Esophagus squamous epithelium (tissue), 5 donors: ENCODE measurements at places on chromosomes 12 and 14. TPM values are rescaled to one million over a fixed set of nuclear protein-coding genes. Genes with fewer than 3 reads are reported as not detected.

DNA sequence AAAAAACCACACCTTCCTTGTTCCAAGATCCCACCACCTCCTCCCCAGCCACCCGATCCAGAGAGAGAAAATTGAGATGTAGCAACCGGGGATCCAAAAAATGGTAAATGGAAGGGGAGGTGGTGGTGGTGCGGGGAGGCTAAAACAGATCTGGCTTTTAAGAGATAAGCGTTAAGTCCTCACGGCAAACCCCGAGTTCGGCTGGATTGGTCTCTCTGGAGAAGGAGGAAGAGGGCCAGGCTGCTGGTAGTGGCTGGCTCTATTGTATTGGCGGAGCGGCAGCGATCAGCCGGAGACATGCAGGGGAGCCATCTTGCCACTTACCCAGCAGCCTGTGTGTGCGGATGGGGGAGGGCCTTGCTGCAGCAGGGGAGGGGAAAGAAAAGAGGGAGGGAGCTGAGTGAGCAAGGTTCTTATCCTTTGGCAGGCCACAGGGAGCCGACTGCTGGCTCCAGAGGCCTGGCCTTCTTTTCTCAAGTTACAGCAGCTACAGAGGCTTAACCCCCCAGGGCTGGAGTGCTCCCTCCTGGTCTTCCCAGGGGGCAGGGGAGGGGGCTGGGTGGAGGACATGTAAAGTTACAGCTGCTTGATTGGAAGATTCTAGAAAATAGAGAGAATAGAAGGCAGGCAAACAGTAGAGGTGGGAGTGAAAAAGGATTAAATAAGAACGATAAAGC is 14.1 kb upstream of the CDH24 start:
- no peaks in the 10 kb centered on the region for H3K27me3 ChIP-seq
- peaks cover 26% of the 10 kb centered on the region for H3K4me1 ChIP-seq
- DNase-seq = no peak
- H3K4me3 ChIP-seq = peak overlapping the region; percentile 39
- H3K27ac ChIP-seq = peak overlapping the region; percentile 83

RTN1 gene
- total RNA-seq = 0.18 TPM

KLRF1 gene
- total RNA-seq = 0.35 TPM

DNA sequence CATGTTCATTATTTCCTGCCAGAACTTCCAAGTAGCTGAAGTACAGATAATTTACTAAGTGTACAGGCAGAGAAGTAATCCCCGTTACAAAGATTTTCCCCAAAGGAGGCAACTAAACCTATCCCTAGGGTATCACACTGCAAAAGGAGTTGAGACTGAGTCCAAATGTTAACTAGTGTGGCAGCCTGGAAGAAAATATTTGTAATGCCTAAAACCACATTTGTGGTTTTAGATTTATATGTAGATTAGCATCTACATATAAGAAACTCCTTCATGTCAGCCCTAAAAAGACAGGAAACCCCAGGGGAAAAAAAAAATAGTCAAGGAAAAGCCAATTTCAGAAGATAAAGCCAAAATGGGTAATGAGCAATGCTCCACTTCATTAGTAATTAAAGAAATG is 1.4 kb upstream of the RNASE12 start:
- no peak overlapping the region for H3K27ac ChIP-seq
- DNase-seq = no peak
- H3K4me1 ChIP-seq = no peaks in the 10 kb centered on the region
- H3K27me3 ChIP-seq = no peaks in the 10 kb centered on the region
- no peaks in the 10 kb centered on the region for H3K36me3 ChIP-seq

KRT75 gene
- total RNA-seq = not detected

DNA sequence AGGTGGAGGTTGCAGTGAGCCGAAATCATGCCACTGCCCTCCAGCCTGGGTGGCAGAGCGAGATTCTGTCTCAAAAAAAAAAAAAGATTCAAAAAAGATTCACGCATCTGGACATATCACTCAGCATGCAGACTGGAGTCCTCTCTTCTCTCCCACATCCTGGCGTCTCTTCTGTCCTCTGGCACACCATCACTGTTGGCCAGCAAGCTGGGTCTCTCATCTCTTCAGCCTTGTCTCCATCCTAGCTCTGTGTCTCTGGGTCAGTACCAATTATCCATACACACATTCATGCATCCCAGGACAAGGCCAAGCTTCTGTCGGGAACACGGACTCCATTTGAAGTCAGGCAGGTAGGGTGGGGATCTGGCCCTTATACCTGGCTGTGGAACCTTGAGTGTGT is 105.5 kb upstream of the MAP1LC3B2 start:
- H3K27me3 ChIP-seq = no peaks in the 10 kb centered on the region
- H3K27ac ChIP-seq = no peak overlapping the region
- no peak overlapping the region for H3K4me3 ChIP-seq
- H3K36me3 ChIP-seq = no peaks in the 10 kb centered on the region

DNA sequence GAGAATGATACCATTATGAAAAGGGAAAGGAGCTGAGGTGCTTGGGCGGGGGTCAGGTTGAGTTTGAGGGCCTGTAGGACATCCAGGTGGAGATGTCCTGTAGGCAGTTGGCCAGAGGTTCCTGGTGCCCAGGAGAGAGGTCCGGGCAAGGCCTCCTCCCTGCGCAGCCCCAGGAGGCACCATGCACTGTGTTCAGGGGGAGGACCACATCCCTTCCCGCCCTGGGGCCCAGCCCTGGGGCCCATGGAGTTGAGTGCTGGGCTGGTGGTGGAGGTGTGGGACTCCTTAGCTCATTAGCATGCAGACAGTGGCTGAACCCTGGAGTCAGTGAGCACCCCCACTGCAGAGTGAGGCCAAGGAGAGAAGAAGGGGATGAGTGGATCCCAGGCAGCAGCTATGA is 5.7 kb upstream of the FAIM2 start:
- no peak overlapping the region for H3K4me3 ChIP-seq
- peak overlapping the region; percentile 9 for H3K27ac ChIP-seq
- no peak for DNase-seq

DNA sequence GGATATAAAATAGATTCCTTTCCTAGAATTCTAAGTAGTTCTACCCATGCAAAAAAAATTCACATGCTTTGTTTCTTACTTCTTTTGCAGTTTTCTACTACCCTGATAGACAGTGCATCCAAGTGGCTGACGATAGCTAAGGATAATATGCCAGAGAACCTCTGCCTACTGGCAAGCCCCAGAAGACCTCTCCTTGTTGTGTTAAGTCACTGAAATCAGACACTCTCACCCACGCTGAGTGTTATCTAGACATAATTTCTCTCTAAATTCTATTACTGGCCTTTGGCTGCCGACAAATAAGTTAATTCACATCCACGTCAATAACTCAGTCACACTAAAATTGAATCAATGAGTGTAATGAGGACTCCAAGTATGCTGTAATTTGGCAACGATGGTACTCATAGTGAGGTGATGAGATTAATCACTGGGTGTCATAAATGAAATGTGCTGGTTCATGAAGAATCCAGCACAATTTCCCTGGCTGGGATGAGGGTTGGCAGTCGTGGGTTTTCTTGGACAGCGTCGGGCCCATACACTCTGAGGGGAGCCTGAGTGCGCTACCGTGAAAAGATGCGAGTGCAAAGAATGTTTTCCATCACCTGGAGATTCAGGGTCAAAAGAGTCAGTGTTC is 354.8 kb upstream of the TMEM132C start:
- H3K4me3 ChIP-seq = no peak overlapping the region
- DNase-seq = no peak
- H3K27me3 ChIP-seq = no peaks in the 10 kb centered on the region
- no peaks in the 10 kb centered on the region for H3K36me3 ChIP-seq

DNA sequence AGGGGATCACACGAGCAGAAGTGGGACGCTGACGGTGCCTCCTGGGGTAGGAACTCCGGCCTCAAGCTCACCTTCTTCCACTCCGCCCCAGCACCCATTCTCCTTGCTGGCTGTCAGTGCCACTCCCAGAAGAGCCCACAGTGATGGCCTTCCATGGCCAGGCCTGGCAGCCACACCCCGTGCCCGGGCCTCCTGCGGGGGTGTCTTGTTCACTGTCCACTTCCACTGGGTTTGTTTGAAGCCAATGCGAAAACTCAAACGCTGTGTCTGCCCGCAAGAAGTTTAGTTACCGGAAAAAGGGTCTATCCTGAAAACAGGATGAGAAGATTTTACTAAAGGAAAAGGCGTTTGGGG is 38.1 kb downstream of the CCDC88C start:
- H3K36me3 ChIP-seq = no peaks in the 10 kb centered on the region
- peaks cover 40% of the 10 kb centered on the region for H3K4me1 ChIP-seq
- H3K27me3 ChIP-seq = no peaks in the 10 kb centered on the region
- H3K27ac ChIP-seq = no peak overlapping the region

MFAP5 gene
- total RNA-seq = 27.7 TPM

DDN gene
- 0.40 TPM for total RNA-seq

- no peak for DNase-seq
- H3K4me3 ChIP-seq = no peak within 1 kb of the TSS
- no peaks in the 10 kb centered on the region for H3K27me3 ChIP-seq
- peak within 1 kb of the TSS; percentile 96 for H3K27ac ChIP-seq
- H3K36me3 ChIP-seq = peaks cover 1% of the 10 kb centered on the region
Observed at GRCh38 chr14:24307575-24308341, at the start of gene CIDEB. TSS of gene CIDEB (minus strand) at chr14:24307977. CDS start at chr14:24307858, 119 bp downstream.

COCH gene
- not detected for total RNA-seq

DBX2 gene
- total RNA-seq = not detected

GRCh38 chr14:80447392-80447791 is 236.1 kb upstream of the DIO2 start:
- no peak for DNase-seq
- no peak overlapping the region for H3K4me3 ChIP-seq
- H3K27me3 ChIP-seq = no peaks in the 10 kb centered on the region
- no peak overlapping the region for H3K27ac ChIP-seq
- no peaks in the 10 kb centered on the region for H3K36me3 ChIP-seq
- no peaks in the 10 kb centered on the region for H3K4me1 ChIP-seq

DNA sequence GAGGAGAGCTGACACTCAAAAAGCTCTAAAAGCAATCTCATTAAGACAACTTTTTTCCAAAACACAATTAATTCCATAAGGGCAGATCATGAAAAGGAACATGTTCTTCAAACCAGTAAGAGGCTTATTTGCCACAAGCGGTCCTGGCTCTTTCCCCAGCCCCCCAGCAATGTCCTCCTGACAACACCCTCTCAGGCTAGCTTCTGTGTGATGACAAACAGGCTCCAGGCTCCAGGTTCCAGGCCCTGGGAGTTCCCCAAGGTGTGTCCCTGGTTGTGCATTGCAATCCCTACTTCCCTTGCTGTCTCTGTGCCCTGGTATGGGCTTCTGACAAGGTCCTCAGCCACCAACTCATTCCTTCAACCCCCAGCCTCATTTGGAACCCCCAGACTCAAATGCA is 8.9 kb downstream of the HVCN1 start:
- H3K27ac ChIP-seq = no peak overlapping the region
- H3K4me3 ChIP-seq = no peak overlapping the region
- no peaks in the 10 kb centered on the region for H3K4me1 ChIP-seq
- no peak for DNase-seq
- no peaks in the 10 kb centered on the region for H3K36me3 ChIP-seq
- H3K27me3 ChIP-seq = no peaks in the 10 kb centered on the region

- H3K36me3 ChIP-seq = peaks cover 7% of the 10 kb centered on the region
- H3K27ac ChIP-seq = peak overlapping the region; percentile 61
- H3K4me3 ChIP-seq = no peak overlapping the region
- no peaks in the 10 kb centered on the region for H3K27me3 ChIP-seq
Observed at GRCh38 chr12:122366685-122367475, 55.6 kb downstream of the CLIP1 start.

GRCh38 chr14:70118064-70118463 is 70.7 kb downstream of the SLC8A3 start:
- no peak for DNase-seq
- H3K4me3 ChIP-seq = no peak overlapping the region
- H3K4me1 ChIP-seq = no peaks in the 10 kb centered on the region
- H3K27me3 ChIP-seq = no peaks in the 10 kb centered on the region
- no peak overlapping the region for H3K27ac ChIP-seq
- no peaks in the 10 kb centered on the region for H3K36me3 ChIP-seq

OTOGL gene
- total RNA-seq = 0.57 TPM

- peaks cover 57% of the 10 kb centered on the region for H3K36me3 ChIP-seq
- peak overlapping the region; percentile 95 for H3K27ac ChIP-seq
- peak overlapping the region; percentile 86 for H3K4me3 ChIP-seq
- peaks cover 14% of the 10 kb centered on the region for H3K4me1 ChIP-seq
Observed at GRCh38 chr12:123602651-123603195, 824 bp downstream of the DDX55 start.

SLC35F4 gene
- not detected for total RNA-seq
